Right atrium auricular region (tissue), 2 donors: ENCODE measurements at places on chromosomes 1 and 21.

DNA sequence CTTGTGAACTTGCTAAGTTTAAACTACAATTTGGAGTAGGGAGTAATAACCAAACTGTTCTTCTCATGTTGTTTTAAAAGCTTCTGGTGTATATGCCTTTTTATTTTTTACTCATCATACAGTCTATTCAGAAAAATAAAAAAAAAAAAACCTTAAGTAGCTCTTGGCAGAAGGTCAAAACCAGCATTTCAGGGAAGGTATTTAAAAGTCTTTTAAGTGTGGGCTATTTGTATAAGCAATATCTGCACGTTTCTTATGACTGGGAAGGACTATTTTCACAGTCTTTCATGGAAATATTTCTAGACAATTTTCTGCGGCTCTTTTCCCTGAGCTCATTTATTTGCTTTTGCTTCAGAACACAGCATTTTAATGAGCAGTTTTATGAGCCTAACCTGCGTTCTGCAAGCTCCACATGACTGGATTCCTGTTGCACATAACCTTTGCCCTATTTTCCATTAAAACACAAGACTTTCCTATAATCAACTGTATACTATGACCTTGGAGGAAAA, 60.9 kb upstream of the C1orf105 start:
- DNase-seq = no peak

GRCh38 chr1:206930210-206930798, 8.6 kb upstream of the FCMR start:
- DNase-seq = no peak

DNA sequence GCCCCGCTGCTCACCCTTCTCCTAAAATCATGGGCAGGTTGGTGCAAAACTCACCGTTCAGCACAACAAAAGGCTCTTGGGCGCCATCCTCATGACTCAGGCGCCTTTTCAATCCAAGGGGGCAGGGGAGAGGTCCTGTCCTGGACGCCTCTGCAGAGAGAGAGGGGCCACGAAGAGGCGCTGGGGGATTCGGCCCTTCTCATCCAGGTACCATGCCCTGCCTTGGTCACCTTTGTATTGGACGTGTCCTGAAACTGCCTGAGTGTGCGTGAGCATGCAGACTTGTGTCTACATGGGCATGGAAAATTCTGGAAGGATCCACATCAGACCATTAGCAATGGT, 53.5 kb downstream of the SLC37A1 start:
- no peak for DNase-seq

DNA sequence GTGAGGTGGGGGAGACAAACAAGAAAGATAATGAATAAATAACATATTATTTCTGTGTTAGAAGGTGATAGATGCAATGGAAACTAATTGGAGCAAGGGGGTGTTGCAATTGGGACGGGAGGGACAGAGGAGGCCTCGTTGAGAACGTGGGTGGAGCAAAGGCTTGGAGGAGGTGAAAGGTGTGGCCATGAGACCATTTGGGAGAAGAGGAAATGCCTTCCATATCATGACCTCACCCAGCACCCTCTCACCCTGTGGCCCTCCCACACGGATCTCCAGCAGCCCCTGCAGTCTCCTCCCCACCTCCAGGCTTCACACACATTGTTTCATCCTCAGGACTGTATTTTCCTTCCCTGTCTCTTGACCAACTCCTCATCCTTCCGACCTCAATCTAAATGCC, 85.3 kb upstream of the ARHGAP29 start:
- no peak for DNase-seq

DNA sequence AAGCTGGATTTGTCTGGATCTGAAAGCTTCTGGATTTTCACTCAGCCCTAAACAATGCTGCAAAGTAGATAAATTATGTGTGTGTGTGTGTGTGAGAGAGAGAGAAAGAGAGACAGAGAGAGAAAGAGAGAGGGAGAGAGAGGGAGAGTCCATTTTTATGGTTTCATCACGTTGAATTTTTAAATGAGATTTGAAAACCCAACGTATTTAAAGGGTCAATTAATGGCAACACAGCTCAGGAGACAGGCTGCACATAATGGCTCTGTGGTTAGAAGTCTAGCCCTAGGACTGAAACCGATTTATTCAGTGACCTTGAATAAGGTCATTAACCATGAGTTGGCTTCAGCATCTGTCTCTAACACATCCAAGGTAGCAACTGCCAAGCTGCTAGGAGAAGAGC, 35.3 kb upstream of the FMN2 start:
- DNase-seq = no peak

DNA sequence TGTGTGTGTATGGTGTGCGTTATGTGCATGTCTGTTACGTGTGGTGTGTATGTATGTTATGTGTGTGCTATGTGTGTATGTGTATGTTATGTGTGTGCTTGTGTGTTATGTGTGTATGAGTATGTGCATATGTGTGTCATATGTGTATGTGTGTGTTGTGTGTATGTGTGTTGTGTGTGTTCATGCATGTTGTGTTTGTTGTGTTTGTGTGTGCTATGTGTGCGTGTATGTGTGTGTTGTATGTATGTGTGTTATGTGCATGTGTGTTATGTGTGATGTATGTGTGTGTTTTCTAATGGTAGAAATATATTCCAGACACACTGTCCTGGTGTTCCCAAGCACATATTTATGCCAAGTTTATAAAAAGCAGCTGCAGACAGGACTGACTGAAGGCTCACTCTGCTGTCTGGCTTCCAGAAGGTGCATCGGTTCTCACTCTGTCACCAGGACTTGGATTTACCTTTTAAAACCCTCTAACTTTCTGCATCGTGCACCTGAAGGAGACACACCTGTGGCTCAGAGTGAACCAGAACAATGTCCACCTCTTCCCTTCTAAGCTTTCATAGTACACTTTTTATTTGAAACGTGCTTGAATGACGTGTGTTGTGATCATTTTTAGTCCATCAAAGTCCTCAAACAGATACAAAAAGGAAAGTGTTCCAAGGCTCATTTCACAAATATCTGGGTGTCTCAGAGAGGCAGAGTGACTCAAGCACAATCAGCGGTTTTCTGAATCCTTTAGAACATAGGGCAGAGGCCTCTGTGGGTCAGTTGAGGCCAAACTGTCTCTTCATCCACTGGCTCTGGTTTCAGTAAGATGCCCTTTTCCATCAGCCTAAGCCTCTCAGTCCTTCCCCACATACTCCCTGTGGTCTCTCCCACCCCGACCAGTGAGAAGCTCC, 49.9 kb downstream of the TOMM20 start:
- no peak for DNase-seq

DNA sequence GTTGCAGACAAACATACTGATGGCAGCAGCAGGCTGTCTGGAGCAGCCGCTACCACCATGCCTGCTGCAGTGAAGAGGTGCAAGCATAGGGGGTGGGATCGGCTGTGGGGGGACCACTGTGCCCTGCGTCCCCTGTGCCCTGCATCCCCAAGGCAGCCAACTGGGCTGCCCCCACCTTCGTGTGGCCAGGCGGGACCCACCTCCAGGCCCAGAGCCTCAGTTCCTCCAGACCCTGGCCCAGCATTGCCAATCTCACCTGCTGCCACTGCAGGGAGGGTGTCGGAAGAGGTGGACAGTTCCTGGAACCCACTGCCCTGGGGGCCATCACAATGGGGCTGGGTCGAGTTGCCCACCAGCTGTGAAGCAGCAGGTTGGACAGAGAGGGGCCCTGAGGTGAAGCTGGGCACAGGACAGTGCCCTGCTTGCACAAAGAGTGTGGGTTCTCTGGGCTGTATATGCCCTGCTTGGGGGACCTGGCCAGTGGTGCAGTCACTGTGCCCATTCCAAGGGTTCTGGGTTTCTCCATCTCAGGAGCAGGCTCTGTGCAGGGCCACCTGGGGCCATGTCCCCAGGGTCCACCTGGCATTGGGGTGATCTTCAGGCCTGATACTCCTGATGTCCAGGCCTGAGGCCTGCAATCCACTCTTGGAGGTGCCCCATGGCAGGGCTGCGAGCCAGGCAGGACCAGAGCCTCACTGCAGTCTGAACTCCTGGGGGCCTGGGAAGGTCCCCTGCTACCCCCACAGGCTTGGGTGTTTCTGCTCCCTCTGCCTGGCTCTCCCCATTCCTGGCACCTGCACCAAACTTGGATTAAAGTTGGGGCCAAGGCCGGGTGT, 261.4 kb upstream of the NRIP1 start:
- no peak for DNase-seq

DNA sequence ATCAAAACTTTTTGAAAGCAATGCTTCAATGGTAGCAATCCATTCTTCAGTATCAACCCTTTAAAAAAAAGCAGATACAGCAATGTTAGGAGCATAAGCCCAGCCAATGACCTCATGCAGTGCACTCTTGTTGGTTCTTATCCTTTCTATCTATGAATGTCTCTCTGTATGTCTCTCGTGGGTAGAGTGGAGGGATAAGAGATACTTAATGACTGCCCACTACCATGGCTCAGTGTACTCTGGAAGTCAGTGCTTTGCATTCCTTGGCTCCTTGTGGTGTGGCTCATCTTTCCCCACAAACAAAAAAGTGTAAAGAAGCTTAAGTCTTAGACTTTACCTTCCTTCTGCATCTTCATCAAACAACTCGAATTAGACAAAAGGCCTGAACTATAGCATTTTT, 50.3 kb downstream of the PCSK9 start:
- no peak for DNase-seq

DNA sequence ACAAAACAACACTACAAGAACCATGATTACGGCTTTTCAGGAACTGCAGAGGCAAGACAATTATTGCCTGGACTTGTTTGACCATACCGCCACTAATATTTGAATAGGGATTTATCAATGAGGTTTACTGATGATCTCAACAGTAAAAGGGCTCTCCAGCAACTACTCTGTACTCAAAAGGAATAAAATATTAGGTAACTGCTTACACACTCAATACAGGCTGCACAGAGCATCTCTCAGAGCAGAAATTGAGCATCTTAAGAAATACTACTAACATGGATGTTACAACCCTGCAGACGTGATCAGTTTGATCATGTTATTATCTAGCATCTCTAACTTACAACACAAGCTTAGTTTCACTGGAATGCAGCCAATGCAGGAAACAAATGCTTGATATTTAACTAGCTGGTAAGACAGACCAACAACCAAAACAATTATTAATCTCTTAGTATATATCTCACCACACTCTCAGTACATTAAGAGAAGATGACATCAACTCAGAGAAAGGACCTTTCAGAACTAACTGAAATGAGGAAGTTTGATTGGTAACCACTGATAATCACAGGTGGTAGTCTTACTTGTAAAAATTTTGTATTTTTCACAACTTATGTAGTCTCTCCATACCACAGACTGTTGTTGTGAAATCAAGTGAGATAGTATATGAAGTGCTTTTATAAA, 52.2 kb downstream of the PUM1 start:
- DNase-seq = no peak

GRCh38 chr21:45618846-45619485, 24.6 kb upstream of the PCBP3 start:
- no peak for DNase-seq

GRCh38 chr1:46423574-46424240, 29.6 kb downstream of the FAAH start:
- no peak for DNase-seq

GRCh38 chr21:42160111-42160721, 58.7 kb upstream of the ABCG1 start:
- DNase-seq = no peak

- DNase-seq = no peak
Observed at GRCh38 chr1:201279313-201279712, 4.0 kb upstream of the PKP1 start.

DNA sequence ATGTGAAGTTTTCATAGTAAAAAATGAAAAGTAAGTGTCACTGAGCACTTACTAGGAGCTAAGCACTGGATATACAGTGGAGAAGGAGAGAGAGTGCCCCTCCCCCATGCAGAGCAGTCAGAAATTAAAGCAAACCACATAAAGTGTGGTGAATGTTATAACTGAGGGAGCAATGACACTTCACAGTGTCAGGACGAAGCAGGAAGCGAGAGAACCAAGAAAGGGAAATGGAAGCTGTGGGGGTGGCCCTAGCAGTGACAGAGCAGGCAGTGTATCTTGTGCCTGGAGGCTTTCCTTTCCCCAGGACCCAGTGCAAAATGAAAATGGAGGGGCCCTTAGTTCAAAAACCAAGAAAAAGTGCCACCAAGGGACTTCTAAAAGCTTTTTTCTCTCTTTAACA, 21.5 kb upstream of the RCAN3 start:
- DNase-seq = no peak

DNA sequence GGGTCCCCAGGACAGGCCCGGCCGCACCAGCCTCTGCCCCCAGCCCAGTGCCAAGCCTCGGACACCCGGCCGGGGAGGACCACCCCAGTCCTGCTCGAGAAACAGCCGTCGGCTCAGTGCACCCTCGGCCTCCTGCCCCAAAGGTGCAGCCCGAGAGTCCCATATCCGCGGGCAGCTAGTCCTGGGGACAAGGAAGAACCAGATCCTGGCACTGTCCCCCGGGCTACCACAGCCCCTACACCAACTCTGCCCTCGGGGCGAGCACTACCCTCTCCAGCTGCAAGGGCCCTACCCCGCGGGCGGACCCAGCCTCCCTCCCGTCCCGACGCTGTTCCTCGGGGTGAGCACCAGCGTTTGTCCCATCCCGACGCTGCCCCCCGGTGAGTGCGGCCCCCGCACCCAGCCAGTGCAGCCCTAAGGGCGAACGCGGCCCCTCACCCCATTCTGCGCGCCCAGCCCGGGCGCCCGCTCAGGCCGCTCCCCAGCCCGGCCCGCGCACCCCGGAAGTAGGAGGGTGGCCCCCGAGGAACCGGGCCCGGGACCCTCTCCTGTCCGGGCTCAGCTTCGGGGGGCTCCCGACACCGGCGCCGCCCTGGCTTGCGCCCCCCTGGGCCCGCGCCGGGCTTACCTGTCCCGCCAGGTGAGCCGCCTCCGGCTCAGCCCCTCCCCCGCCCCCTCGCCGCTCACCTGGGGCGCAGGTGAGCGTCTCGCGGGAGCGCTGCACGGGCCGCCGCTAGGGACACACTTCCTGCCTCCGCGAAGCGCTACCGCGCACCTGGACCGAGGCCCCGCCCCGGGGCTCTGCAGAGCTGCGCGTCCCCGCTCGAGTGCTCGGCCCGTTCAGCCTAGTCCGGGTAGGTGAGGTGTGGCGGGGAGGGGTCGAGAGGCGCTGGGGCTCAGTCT, at the start of gene KDF1:
Gene KDF1, minus strand, starts transcription at position 747 of the 903 bp plus-strand sequence. CDS start 8,088 bp downstream, outside the sequence.
- no peak for DNase-seq

- DNase-seq = no peak
Observed at GRCh38 chr1:156993426-156994147, 52.0 kb downstream of the ARHGEF11 start.

DNA sequence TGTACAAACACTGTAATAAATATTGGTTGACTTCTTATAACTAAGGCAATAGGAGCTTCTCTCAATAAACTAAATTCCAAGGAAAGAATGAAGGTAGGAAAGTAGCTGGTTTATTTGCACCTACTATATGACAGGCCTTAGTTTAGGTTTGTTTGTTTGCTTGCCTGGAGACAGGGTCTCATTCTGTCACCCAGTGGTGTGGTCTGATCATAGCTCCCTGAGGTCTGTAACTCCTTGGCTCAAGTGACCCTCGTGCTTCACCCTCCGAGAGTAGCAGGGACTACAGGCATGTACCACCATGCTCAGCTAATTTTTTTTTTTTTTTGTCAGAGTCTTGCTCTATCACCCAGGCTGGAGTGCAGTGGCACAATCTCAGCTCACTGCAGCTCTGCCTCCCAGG, 1.9 kb upstream of the EDARADD start:
- no peak for DNase-seq

- DNase-seq = no peak
Observed at GRCh38 chr1:246837418-246838117, 94.2 kb downstream of the AHCTF1 start.

- no peak for DNase-seq
Observed at GRCh38 chr1:88935522-88936222, 44.3 kb upstream of the GTF2B start.
